SJSA1 (cell line): ENCODE measurements at places on chromosomes 11 and 22. TPM values are rescaled to one million over a fixed set of nuclear protein-coding genes. Genes with fewer than 3 reads are reported as not detected.

- no peak for DNase-seq
Observed at GRCh38 chr11:65584723-65585171, 8.9 kb downstream of the EHBP1L1 start.

DNA sequence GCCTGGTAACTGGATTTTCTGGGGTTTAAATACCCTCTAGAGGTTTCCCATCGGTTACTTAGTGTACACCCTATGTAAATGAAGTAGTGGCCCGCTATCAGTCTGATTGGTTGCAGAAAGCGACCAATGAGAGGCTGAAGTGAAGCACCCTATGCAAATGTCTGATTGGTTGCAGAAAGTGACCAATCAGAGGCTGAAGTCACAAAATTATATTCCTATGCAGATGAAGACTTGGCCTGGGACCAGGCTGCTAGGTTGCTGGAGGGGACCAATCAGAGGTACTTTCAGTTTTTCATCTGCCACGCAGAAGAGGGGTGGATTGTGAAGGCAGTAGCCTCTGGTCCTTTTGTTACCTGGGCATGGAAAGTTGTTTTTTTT lies 134.8 kb downstream of the TBC1D22A start:
- no peak for DNase-seq

Gene GPHA2
- not detected in 2 replicates for total RNA-seq

- no peak for DNase-seq
Observed at GRCh38 chr11:106031936-106032335, 9.9 kb upstream of the MSANTD4 start.

Gene DEFB131B
- total RNA-seq, result not detected in 2 replicates

- DNase-seq, result no peak
Observed at GRCh38 chr22:50218153-50218995, 17.6 kb downstream of the SELENOO start.
